ENCODE measurements at places on chromosomes 12 and 14.

DNA sequence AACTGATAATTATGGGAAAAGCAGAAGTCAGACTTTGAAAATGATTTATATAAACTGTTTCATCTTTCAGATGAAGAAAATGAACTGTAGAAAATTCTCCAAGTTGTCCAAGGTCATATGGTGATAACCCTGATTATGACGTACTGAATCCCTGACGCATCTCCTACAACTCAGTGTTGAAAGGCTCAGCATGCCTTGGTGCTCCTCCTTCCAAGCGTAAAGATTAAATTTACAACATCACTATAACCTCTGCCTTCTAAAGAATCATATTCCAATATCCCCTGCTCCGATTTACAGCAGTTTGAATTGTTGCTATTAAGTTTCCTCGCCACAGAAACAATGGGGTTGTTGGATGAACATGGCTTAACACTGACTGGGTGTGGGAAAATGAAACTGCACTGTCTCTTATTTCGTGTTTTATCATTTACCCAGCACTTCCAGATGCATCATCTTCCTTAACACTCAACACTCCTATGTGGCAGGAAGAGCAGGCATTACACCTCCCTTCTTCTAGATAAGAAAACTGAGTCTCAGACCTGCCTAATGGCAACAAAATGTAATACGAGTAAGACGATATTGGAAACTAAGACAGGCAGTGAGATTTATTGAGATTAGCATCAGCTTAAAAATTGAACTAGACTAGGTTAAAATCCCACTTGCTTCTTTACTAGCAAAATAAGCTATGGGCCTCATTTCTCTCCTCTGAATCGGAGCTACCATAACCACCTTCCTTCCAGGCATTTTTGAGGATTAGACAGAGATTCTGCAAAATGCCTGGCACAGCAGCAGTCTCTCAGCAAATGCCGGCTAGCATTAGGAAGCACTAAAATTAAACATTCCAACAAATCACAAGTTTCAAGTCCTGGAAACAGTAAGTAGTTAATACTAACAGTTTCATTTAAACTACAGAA lies 74.2 kb downstream of the PPM1H start:
- DNase-seq = no peak

DNA sequence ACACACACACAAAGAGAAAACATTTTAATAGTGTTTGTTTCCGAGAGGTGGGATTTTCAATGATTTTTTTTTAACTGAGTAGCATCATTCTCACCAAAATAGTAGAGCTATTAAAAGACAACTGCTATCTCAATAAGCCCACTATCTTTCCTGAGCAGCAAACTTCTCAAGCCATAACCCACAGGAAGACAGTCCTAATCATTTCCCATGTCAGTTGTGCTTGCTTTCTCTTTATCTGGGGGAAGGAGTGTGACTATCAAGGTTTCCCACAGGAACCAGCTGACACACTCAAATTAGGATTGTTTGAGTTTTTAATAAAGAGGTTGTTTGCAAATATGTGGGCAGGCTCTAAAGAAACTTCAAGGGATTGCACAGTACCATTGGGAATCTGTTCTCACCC lies 4.9 kb upstream of the MAX start:
- no peak for DNase-seq

GRCh38 chr12:24285448-24285847 lies 336.0 kb upstream of the SOX5 start:
- DNase-seq = no peak

- no peak for DNase-seq
Observed at GRCh38 chr12:121465921-121466793, 66.2 kb downstream of the RNF34 start.

GRCh38 chr12:121170611-121171260 lies 38.1 kb downstream of the P2RX7 start:
- no peak for DNase-seq

DNA sequence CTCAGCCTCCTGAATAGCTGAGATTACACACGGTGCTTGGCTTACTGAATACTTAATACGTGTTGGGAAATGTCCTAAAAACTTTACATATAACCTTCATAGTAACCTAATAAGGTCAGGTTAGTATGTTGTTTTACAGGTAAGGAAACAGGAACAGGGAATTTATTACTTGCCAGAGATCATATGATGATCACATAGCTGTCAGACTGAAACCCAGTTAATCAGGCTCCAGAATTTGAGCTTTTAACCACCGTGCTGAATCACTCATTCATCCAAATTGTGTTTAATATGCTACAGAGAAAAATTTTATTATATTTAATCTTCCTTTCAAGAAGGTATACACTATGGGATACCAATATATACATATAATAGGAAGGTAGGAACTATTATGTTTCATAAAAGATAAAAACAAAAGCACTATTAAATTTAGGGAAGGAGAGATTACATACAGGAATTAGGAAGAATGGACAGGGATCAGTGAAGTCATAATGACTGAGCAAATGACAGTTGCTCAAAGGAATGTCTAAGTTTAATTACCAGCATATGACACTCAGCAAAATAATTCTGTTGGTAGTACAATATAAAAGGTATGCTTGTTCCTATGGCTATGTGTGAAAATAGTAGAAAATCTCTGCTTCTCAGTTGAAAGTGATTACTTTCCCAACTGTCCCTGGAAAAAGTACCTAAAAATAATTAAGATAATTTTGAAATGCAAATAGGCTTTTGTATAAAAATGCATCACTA lies 59.3 kb downstream of the HEATR5A start:
- no peak for DNase-seq

DNA sequence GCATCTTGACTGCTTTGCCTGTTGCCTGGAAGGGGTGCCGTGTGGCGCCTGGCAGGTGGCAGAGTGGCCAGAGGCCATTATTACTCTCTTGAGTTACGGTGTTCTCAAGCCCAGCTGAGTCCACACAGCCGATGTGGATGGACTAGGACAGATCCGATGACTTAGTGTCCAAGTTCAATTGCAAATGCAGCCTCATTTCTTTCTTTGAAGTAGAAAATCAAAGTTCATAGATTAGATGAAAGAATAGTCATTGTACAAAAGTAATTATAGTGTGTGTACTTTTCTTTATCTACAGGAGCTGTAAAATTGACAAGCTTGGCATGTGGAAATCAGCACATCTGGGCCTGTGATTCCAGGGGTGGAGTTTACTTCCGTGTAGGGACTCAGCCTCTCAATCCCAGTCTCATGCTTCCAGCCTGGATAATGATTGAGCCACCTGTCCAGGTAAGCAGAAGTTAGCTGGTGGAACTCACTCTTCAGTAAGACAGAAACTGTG lies 44.7 kb downstream of the ANKRD9 start:
- no peak for DNase-seq

- DNase-seq = no peak
Observed at GRCh38 chr12:38898001-38898684, 7.2 kb downstream of the CPNE8 start.

GRCh38 chr12:131313635-131314034 lies 359.9 kb downstream of the ADGRD1 start:
- DNase-seq = no peak
